ENCODE measurements at places on chromosomes 7 and 10.

DNA sequence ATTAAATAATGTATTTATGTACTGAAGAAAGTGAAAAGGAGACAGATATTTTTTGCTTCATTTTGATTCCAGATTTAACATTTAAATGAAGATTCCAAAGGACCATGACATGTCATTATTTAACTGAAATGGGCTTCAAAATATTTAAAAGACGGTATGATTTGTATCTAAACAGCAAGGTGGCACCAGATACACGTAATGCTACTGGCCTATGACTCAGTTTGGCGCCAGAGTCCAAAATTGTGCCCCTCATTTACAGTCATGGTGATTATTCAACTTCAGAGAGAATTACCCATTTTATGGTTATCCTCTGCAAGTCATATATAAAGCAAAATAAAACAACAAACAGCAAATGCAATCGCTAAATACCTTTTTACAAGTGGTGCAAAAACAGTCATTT lies 94.5 kb downstream of the ETV1 start:
- no peak for DNase-seq

DNA sequence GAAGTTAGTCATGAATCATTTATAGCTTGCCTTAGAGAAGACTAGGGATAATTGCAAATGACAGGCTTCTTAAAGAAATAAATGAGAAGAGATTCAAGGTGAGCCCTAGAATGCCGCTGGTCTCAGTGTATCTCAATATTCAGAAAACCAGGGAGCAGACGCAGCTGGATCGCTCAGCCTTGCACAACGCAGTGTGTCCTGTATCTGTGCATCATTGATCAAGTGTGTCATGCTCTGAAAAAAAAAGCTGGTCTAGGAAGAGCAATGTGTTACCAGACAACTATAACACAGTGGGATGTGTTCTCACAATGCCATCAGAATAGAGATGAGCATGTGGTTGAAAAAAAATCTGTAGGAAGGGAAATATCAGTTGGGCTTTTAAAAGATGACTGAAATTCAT lies 230.1 kb downstream of the CALN1 start:
- no peak for DNase-seq

DNA sequence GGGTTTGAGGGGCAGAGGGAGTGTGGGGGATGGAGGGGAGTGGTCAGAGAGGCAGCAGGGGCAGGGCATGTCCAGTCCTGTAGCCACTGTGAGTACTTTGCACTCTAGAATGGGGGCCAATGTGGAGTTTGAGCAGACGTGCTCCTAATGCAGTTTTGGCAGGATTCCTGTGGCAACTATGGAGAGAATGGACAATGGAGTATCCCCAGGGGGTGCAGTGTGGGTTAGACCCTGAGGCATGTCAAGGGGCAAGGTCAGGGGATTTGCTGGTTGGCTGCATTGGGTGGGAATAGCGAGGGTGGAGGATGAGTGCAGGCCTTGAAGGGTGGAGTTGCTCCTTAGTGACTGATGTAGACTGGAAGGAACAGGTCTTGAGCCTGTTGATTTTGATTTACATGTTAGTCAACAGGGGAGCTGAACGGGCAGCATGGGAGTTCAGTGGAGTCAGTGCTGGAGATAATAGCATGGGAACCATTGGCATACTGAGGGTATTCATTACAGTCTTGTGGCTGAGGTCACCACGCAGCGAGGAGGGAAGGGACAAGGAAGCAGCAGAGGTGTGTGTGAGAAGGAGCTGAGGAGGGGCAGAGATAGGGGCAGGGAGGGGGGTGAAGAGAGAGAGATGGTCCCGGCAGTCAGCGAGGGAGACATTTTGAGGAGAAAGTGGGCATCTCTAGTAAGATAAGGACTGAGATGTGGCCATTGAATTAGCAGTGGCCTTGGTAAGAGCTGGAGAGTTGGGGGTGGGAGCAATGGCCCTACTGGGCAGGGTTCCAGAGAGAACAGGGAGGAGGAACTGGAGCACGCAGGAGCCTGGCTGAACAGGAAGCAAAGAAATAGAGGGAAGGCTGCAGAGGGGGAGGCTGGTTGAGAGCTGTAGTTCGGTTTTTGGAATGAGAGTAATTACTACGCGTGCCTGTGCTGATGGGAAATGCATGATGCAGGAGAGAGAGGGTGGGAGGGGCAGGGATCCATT lies 112.7 kb downstream of the CCNY start:
- DNase-seq, result no peak

- no peak for DNase-seq
Observed at GRCh38 chr7:2104716-2105115, 128.0 kb downstream of the MAD1L1 start.

DNA sequence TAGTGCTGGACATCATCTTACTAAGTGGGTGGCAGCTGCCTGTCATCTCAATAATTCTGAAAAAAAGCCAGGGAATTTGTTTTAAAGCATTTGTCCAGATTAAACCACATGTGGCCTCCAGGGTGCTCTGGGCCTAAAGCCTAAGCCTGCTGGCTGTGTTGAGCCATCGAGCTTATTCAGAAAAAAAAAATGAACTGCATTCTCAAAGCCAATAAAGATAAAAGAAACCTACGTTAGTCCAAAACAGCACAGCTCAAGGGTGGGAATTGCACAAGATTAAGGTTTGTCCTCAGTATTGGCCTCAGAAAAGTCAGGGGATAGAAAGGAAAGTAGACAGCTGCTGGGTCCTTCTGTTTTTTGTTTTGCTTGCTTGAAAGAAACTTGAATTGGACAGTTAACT lies 22.6 kb upstream of the PRTFDC1 start:
- no peak for DNase-seq

- DNase-seq, result no peak
Observed at GRCh38 chr10:8640878-8641277, 586.4 kb downstream of the GATA3 start.

- no peak for DNase-seq
Observed at GRCh38 chr10:49734676-49735075, 27.4 kb downstream of the OGDHL start.

DNA sequence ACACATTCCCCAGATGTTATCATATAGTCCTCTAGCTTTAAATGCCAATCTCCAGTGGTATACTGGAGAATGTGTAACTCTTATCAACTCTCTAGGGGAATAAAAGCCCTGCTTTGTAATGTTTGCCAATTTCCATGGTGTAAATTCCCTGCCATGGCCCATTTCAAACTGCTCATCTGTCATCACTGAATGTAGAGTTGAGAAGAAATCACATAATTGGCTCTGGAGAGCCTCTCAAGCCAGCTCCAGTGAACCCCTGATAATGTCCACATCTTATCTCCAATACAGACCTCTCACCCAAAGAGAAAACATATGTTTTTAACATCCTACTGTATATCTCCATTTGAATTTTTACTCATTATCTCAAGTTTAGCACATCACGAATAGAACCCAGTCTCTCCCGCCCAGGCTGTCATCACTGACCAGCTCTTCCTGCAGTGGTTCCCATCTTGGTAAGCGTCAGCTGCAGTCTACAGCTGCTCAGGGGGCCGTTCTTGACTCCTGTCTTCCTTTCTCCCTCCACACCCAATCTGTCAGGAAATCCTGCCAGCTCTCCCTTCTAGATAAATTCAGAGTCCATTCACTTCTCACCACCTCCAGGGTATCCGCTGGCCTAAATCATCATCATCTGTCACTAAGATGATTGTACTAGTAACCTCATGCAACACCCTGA lies 332.4 kb downstream of the FRMD4A start:
- DNase-seq, result no peak

DNA sequence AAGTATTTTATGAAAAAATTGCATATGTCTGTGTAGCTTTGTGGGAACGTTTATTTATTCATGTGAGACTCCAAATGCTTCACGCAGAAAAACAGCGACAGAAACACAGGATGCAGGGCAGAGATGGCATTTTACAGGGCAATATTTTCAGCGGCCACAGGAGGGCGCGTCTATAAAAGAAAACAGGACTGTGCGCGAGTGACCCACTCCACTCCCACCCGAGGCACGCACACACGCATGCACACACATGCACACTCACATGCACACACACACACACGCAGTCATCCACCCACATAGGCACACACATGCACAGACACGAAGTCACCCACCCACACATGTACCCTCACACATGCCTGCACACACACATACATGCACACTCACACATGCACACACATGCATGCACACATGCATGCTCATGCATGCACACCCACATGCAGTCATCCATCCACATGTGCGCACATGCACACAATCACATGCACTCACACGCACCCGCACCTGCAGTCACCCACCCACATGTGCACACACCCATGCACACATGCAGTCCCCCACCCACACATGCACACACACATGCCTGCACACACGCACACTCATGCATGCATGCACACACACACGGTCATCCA lies 96.3 kb downstream of the DNAJB6 start:
- peak; percentile 45 for DNase-seq

DNA sequence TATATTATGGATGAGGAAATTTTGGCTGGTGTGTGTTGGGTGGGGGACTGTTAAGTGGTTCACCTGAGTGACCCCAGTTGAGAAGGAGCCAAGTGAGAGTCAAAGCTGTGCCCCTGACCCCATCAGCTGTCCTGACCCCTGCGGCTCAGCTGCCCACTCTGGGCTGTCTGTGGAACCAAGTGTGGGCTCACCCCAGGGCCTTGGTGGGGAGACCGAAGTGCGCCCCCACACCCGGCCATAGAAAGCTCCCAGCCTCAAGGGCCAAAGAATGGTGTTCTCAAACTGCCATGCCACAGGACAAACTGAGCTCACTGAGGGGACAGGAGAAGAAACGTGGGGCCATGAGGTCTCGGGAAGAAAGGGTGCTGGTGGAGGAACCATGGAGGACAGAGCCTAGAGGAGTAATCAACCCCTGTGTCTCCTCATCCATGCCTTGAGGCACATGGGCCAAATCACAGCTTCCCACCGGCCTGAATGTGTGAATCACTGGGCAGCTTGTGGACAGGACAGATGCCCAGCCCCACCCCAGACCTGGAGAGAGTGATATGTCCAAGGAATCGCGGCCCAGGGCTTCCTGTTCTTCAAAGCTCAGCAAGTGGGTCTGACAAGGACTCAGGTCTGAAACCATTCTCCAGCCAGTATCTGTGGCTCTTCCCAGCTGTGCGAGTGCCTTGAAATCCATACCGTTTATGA lies 86.2 kb upstream of the CACUL1 start:
- no peak for DNase-seq

- DNase-seq, result peak; percentile 17
Observed at GRCh38 chr7:91264924-91265681, 870 bp downstream of the FZD1 start.

- DNase-seq, result no peak
Observed at GRCh38 chr7:118109607-118110006, 74.4 kb upstream of the LSM8 start.

GRCh38 chr10:32204606-32205005 lies 142.4 kb downstream of the EPC1 start:
- no peak for DNase-seq

DNA sequence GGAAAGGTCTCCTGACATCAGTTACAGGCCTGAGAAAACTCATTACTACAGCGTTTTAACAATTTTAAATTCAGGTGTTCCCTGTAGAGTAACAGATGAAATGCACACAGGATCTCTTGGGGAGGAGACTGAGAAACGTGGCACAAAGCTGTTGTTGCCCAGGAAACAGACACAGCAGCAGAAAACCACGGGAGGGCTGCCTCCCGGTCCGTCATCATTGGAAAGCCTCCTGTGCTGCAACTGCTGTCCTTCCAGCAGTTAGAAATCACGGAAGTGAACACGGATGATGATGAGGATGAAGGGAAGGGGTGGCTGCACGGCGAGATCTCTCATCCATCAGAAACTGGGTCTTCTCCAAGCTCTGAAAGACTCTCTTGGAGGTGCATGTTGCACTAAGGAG lies 94.6 kb upstream of the RNF32 start:
- no peak for DNase-seq

GRCh38 chr10:84608126-84608525 lies 279.7 kb downstream of the CCSER2 start:
- no peak for DNase-seq

GRCh38 chr7:102008535-102009262 lies 191.3 kb downstream of the CUX1 start:
- no peak for DNase-seq

GRCh38 chr7:3738964-3739363 lies 437.9 kb downstream of the SDK1 start:
- DNase-seq, result no peak

GRCh38 chr10:121481180-121481579 lies 117.1 kb downstream of the FGFR2 start:
- no peak for DNase-seq

DNA sequence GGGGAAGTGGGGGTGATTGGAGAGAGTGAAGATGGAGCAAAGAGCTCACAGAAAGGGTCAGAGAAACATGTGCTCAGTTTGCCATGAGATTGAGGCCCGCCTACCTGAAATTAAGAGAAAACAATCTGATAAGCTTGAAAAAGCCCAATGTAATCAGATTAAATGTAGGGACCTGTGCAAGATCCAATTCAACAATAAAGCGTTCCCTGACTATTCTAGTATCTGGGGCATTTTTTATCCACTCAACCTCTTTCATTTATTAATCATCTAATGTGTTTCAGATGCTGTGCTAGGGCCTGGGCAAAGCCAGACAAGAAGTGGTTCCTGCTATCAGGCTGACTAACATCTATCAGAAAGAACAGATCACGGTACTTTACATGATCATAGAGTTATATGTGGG lies 238.4 kb upstream of the MYO3A start:
- DNase-seq, result no peak

GRCh38 chr7:54292171-54292925 lies 249.8 kb upstream of the VSTM2A start:
- DNase-seq, result no peak

DNA sequence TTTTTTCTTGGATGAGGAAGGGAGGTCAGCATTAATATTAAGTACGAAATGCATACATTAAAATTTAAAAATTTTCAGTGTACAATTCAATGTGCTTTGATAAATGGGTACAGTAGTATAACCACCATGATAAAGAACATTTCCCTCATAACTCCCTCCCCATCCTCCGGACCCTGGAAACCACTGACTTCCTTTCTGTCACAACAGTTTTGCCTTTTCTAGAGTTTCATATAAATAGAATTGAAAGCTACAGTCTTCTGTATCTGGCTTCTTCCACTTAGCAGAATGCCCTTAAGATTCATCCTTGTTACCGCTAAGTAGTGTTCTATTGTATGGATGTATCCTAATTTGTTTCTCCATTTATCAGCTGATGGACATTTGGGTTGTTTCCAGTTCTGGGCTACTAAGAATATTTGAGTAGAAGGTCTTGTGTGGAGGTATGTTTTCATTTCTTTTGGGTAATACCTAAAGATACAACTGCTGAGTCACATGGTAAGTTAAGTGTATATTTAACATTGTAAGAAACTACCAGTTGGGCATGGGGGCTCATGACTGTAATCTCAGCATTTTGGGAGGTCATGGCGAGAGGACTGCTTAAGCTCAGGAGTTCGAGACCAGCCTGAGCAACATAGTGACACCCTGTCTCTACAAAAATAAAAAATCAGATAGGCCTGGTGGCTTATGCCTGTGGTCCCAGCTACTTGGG lies 30.8 kb downstream of the ABI1 start:
- no peak for DNase-seq

GRCh38 chr7:24197852-24198251 lies 86.1 kb upstream of the NPY start:
- no peak for DNase-seq

- no peak for DNase-seq
Observed at GRCh38 chr7:66170309-66171231, 34.6 kb upstream of the TPST1 start.
